ENCODE measurements at places on chromosomes 2 and 18.

DNA sequence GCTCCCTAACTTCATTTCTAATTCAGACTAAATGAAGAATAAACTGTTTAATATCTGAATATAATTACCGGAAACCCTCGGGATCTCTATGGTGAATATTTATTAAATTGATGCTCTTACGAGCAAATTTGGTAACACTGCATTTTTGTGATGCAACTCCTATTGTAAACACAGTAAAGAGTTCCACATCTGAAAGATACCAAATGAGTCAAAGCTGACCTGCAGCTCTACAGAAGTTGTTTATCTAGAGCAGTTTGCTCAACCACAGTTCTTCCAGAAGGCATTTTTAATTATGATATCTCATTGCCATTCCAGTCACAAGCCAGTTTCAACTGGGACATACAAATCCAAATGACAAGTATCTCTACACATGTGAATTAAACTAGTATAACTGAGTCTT, 129.7 kb downstream of the PKP4 start:
- DNase-seq = peak; percentile 85

DNA sequence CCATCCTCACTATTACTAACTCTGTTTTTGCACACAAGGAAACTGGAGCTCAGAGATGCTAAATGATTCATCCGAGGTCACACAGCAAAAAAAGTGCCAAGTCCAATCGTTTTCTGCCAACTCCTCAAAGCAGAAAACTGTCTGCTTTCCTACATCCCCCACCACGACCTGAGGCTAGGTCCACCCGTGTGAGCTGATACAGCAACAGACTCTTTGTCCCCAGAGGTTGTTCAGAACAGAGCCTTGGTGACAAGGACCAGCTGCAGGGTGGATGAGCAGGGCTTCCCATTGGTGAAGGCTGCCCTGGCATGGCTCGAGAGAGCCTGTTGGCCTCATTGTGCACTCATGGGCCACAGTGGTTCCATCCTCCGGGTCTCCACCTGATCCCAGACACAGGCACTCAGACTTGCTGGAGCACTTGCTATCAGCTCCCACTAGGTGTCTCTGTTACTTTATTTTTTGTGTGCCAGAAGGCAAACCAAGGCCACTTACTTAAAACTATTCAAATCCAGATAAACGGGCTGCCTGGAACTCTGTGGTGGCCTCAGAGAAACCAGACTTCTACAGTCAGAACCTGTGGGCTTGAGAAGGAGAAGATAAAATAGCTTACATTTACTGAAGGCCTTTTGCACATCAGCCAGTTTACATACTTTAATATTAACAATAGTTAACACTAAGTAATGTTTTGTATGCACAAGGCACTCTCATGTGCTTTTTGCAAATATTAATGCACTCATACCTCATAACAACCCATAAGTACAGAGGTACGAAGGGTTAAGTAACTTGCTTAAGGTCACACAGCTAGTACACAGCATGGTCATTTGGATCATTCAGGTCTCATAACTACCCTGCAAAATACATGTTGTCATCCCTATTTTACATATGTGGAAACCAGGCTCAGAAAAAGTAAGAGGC, 62.9 kb upstream of the CTIF start:
- peak; percentile 78 for DNase-seq

- peak; percentile 98 for DNase-seq
These were observed 272.6 kb upstream of the UBE2E3 start for GRCh38 chr2:180707884-180708205.

DNA sequence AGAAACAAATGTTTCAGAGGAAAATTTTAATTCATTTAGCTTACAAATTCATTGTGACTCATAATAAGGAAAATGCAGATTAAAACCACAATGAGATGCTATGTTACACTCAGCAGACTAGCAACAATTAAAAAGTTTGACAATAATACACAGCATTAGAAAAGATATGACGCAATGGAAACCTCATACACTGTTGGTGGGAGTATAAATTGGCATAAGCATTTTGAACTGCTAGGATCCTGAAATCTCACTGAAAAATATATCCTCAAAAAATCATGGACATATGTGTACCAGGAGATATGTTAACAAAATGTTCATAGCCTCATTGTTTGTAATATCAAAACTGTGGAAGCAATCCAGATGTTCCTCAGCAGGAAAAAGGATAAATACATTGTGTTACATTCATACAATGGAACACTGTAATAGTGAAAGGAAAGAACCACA, 13.7 kb downstream of the CALCRL start:
- peak; percentile 85 for DNase-seq

- no peak for DNase-seq
These were observed 144.7 kb upstream of the CREB1 start for GRCh38 chr2:207385076-207385475.

DNA sequence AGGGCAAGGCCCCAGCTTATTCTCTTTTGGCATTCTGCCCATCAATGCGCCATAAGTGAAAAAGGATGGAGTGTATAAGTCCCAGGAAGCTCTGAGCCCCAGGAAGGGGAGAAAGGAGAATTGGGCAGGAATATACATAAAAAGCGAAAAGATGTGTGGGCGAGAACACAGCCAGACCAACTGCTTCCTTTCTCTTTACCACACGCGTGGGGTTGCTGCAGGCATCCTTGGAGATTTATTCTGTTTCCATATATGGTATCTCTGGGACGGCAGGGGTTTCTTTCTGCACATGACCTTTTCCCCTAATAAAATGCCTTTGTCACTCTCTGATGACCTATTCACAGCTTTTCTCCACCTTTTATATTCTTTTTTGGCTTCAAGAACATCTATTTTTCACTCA, 440.5 kb downstream of the NBAS start:
- no peak for DNase-seq

GRCh38 chr2:41955316-41956043, 92.3 kb upstream of the PKDCC start:
- no peak for DNase-seq

- DNase-seq = no peak
These were observed 10.7 kb upstream of the IL1RL2 start for GRCh38 chr2:102176172-102176571.

- no peak for DNase-seq
These were observed 259.1 kb downstream of the XIRP2 start for GRCh38 chr2:167147271-167147941.

DNA sequence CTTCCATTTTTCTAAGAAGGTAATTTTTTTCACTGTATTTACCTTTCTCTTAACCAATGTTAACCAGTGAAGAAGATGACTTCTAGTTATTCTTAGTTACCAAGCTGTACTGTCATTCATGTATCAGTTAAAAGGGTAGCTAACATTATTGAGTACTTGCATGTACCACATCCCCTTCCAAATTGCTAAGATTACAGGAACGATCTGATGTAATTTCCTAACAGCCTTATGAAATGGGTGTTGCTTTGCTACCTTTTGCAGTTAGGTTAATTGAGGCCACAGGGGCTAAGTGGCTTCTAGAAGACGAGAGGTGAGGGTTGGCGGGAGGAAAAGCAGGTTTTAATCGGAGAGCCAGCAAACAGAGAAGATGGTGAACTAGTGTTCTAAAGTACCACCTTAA, 1.8 kb upstream of the SULT6B1 start:
- no peak for DNase-seq

DNA sequence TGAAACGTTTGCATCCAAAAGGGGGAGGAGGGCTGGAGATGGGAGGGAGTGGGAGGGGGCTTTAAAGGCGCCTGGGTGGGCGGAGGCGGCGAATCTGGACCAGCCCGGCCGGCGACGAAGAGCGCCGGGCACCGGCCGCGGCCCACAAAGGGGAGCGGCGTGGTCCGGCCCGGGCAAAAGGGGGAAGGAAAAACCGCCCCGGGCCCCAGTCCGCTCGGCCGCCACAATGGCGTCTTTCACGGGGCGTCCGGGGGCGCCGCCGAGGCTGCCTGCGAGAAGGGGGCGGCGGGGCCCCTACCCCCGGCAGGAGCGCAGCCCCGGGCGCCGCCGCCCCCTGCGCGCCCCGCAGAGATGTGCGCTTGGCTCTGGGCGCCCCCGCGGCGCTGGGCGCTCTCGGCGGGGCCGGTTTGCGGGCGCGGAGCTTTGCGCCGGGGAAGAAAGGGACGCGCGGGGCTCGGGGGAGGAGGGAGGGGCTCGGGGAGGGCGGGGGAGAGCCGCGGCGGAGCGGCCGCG, 108.1 kb upstream of the KCTD1 start:
- no peak for DNase-seq

DNA sequence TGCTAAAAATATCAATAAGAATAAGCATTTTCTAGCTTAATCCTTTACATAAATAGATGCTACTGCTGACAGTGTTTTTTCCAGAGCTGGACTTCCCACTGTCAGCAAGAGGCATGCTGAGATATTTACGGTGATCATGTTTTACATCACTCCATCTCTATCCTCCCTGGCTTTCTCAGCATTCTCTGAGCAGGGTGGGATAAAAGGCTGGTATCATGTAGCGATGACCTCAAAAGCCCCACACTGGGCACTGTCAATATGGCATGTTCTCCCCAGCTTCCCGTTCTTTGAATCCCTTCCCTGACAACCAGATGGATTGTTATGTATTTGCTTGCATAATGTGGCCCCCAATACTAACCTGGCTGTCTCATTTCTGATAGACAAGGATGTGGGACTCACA, 83.2 kb upstream of the EPHA4 start:
- no peak for DNase-seq

GRCh38 chr2:180000434-180000833, 6.7 kb downstream of the CWC22 start:
- DNase-seq = peak; percentile 48

DNA sequence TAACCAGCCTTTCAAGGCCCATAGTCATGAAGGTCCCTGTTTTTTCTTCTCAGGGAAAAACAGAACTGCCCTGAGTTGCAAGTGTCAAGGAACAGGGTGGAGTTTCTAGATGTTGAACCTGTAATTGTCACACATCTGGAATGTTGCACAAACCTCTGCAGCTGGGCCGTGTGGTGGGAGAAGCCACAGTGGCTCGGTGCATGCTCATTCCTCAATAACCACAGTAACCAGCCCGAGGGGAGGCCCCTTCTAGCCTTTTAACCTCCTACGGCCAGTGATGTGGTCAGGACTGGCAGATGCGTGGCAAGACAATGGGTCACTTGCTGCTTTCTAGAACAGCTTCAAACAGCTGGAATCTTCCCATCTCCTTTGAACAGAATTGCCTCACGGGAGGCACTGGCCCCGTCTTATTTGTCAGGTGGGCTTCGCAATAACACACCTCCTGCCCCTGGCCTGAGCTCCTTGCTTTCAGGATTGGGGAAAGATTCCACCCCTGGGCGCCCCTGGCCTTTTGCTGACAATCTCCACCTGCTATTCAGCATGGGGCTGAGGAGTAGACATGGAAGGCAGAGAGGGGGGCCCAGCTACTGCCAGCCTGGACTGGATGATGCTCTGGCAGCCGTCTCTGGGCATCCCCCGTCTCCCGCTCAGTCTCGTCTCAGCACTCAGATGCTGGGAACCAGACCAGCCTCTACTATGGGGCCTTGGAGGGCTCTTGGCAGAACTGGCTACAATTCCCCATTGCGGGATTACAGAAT, 102.9 kb downstream of the KLHL29 start:
- peak; percentile 65 for DNase-seq

DNA sequence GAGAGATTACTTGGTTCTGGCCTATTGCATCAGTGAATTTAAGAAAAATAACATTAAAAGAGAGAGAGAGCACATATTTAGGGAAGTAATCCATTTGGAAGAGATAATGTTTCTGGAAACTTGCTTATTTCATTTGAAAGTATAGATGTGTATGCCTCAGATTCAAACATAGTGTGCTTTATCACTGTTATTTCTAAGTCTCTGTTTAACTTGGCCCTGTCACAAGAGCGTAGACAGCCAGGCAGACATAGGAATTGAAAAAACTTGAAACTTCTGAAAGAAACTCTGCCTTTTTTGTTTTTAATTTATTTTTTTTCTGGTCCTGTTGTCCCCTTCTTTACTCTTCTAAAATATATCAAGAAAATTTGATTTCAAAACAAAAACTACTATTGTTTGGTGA, 849.1 kb downstream of the CNTNAP5 start:
- no peak for DNase-seq

DNA sequence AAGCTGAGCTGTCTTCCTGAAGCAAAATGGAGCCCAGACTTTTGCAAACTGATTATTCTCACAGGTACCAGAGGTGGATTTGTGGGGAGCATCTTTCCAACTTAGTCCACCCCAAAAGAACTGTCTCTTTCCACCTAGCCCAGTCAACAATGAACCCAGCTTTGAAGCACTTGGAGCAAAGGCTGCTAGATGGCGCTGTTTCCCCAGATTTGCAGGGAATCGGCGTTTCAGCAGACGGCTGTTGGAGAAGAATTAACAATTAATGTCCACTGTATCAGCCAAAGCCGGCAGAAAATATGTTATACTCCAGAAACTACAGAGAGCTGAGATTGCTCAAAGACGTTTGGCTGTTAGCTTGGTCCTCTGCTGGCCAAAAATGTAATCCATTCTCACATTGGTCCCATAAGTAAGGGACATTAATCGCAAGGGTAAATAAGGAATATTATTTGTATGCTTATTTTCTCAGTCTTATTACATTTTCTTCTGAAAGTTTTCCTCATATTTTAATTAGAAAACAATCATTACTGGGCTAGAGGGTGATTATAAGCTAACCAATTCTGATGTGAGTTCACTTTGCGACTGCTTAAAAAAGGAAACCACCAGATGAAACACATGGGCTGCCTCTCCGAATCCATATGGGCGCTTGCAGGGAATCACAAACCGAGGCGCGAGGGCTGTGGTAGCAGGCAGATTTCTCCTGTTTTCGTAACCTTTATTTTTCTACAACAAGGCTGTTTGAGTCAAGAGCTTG, 423.8 kb upstream of the MEX3C start:
- peak; percentile 33 for DNase-seq

DNA sequence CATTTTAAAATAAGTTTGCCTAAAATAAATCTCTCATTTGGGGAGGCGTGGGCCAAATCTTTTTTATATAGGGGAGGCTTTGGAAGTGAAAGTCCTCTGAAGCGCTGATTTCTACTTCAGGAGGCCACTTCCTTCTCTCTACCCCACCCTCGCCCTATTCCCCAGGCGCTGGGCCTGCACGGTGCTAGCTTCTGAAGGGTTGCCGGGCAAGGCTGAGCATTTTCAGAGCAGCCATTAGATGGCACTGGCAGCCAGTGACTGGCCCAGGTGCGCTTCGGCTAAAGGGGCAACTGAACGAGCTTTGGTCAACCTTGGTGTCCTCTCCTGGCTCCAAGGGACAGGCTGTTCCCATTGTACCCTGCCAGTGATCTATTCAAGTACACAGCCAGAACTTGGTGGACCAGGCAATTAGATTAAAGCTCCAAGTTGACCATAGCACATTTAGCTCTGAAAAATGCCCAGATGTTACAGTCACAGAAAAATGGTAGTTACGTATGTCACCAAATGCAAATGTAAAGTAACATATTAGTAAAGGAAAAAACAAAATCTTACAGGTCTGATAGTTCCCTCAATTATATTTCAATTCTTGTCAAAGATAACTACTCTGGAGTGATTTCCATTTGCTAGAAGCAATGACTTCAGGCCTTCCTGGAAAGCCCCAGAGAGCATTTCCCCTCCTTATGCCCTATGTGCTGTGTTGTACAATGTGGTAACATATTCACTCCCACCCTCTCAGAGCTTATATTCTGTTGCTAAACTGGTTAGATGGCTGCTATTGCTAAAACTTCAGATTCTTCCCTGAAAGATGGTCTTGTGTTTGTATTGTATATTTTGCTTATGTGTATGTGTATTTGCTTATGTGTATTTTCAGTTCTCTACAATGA, 2.1 kb downstream of the POMC start:
- DNase-seq = no peak
